IMR-90 (cell line): ENCODE measurements at places on chromosomes 11 and 22.

GRCh38 chr11:28461338-28461737 lies 353.1 kb downstream of the METTL15 start:
- DNase-seq, result peak; percentile 71

DNA sequence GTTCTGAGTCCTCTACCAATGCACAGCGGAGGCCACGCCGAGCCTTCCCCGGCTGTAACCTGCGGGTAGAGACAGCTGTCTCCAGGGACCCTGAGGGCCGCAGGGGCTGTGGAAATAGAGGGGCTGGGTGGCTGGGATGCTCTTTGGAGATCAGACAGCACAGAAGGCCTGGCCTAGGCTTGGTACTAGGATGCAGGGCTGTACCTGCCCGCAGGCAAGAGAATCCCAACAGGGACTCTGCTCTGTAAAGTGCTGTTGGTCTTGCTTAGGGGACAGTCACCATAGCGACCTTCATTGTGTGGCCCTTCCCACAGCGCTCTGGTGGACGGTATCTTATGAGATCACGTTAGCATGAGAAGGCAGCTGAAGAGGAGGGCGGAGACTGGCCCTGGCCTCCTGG lies 11.3 kb upstream of the KCNJ5 start:
- no peak for DNase-seq

- DNase-seq, result no peak
Measured at GRCh38 chr22:31431950-31432349, 32.5 kb downstream of the DRG1 start.

GRCh38 chr11:73347067-73347466 lies 29.1 kb upstream of the RELT start:
- DNase-seq, result no peak

DNA sequence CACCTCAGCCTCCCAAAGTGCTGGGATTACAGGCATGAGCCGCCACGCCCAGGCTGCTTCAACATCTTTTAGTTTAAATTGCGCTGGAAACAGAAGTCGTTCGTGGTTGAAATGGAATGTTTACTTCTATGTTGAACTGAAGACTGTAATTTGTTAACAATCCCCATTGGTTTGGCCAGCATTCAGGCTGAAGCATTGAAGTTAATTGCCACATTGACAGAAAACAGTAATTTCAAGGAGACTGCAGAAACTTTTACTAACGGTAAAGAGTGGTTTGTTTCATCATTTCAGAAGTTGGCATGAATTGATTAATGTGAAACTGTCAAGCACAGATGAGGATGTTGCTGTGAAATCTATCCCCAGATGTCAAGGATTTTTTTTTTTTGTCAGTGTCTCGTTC lies 14.2 kb downstream of the AP5B1 start:
- peak; percentile 6 for DNase-seq

DNA sequence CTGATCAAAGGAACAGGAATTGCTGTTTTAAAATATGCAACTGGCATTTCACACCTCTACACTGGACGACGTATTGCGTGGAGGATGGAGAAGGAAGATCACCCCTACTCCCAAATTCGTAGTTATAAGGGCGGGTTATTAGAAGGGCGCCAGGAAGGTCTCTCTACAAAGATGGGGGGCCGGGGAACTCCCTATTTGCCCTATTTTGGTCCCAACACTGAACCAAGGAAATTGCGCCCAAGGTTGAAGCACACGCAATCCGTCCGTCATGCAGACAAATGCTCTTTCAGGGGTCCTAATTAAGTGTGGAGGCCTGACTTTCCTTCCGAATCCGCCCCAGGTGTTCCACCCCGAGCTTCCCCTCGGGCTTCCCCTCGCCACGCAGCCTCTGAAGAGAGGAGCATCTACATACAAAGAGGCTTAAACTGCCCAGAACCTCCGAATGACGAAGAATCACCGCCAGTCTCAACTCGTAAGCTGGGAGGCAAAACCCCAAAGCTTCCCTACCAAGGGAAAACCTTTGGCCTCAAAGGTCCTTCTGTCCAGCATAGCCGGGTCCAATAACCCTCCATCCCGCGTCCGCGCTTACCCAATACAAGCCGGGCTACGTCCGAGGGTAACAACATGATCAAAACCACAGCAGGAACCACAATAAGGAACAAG lies 396 bp downstream of the NPAT start:
- no peak for DNase-seq

GRCh38 chr11:95088946-95089619 lies 563 bp upstream of the ENDOD1 start:
- DNase-seq, result no peak

- no peak for DNase-seq
Measured at GRCh38 chr11:13834463-13834862, 128.1 kb upstream of the SPON1 start.

- no peak for DNase-seq
Measured at GRCh38 chr22:34861787-34862186, 204.2 kb upstream of the ISX start.

DNA sequence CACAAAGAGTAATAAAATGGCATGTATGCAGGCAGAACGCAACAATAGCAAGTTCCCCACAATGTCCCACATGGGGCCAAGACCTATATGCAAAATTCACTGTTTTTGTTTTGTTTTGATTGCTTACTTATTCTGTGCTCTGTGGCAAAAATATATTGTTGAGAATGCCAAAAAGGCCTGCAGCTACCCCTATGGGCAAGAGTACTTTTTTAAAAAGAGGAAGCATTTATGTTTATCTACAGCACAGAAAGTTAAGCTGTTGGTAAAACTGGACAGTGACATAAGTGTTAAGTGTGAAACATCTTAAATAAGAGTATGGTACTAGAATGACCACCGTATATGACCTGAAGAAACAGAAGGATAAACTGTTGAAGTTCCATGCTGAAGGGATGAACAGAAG lies 301.9 kb upstream of the ZC3H12C start:
- no peak for DNase-seq

DNA sequence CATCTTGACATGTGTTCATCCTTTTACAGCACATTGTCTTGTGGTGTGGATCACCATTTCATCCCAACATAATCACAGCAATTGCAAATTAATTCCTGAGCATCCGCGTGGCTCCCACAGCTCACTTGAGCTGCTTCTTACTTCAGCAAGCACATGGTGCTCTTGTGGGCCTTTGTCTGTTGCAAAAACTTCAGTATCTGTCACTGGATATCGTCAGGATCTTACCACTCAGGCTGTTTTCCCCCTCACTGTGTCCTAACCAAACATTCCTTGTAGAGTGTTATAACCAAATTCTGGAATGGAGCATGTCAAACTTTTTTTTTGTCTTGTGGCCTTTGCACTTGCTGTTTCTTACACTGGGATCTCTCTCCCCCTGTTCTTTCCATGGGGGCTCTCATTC lies 683.1 kb upstream of the ARHGAP42 start:
- no peak for DNase-seq

GRCh38 chr22:45686004-45686403 lies 14.4 kb downstream of the ATXN10 start:
- DNase-seq, result peak; percentile 78

DNA sequence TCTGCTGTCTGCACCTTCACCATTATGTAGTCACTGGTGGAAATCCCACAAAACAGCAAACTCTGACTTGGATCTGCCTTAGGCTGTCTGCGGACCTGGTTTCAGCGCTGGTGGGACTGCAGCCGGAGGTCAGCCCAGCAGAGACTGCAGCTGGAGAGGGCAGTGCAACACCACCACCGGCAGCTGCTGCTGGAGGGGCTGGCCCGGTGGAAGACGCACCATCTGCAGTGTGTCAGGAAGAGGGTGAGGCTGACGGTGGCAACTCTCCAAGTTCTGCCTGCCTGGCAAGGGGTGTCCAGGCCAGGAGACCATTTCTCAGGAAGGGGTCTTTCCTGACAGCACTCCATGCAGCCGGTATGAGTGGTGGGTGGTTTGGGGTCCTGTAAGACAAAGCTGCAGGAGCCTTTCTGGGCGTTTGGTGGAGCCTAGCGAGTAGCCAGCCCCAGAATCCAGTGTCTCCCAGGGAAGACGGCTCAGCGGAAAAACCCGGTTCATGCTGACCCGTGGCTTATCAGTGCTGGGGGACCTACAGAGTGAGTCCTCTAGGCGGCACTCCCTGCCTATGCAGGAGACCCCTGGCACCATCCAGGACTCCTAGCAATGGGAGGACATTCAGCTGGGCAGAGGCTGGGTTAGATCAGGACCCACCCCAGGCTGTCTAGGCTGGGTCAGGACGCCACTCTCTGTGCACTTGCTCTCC lies 50.8 kb downstream of the PISD start:
- peak; percentile 50 for DNase-seq

DNA sequence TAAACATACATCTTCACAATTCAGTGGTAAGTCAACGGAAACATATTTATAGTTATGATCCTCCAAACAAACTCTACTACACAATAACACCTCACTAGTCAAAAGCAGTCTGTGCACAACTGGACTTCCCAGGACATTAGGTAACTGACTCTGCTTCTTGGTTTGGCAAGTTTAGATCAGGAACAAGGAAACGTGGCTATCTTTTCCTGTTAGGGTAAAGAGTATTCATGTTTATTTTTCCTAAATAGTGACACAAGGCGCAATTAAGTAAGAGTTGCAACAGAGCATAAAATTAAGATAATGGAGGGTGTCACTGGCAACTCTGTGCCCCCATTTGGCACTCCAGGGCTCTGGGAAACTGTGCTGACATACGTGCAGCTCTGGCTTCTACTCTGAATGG lies 70.2 kb upstream of the TP53AIP1 start:
- DNase-seq, result no peak

GRCh38 chr11:100640646-100641045 lies 46.4 kb upstream of the ARHGAP42 start:
- peak; percentile 30 for DNase-seq

- DNase-seq, result no peak
Measured at GRCh38 chr11:10918698-10919097, 60.8 kb upstream of the ZBED5 start.

GRCh38 chr22:35970616-35971455 lies 57.8 kb downstream of the RBFOX2 start:
- DNase-seq, result no peak

- DNase-seq, result peak; percentile 79
Measured at GRCh38 chr11:122803306-122803705, 35.0 kb upstream of the CRTAM start.

DNA sequence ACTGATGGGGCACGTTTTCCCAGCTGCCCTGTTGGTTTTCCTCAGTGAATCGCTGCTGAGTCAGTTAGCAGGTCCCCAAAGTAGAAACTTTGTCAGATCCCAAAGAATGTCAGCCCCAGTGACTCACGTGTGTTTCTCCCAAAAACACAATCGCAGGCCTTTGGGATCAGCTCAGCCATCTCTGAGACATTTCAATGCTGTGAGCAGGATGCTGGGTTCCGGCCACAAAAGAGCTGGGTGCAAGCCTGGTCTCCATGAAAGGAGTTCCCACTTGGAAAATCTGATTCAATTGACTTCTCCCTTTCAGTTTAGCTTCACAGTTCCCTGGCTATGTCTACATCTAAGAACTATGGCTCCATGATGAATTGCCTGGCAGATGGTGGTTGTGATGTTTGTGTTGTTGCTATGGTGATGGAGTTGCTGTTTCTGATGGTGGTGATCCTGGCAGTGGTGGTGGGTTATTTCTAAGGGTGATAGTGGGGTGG lies 28.0 kb downstream of the MYEOV start:
- peak; percentile 96 for DNase-seq

DNA sequence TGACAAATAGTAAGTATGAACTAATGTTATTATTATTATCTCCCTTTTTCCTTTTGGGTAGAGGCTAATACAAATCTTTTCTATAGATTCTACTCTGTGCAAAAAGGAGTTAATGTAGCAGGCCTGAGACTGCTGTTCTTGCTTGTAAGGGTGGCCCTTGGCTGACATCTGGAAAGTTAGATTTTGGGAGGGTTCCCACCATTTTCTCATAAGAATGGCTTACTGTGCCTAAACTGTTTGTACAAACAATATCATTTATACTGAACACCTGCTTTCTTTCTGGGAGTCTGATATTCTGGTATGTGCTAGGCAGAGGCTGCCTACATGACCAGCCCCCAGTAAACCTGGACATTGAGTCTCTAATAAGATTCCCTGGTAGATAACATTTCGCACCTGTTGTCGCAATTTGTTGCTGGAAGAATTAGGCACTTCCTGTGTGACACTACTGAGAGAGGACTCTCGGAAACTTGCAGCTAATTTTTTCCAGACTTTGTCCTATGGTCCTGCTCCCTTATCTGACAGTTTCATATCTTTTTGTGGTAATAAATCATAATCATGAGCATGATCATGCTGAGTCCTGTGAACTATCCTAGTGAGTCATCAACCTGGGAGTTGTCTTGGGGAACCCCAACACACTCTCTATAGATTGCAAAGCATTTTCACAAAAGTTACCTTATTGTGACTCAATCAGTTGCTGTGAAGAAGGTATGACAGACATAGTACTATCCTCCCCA lies 257.7 kb upstream of the CCDC90B start:
- no peak for DNase-seq

DNA sequence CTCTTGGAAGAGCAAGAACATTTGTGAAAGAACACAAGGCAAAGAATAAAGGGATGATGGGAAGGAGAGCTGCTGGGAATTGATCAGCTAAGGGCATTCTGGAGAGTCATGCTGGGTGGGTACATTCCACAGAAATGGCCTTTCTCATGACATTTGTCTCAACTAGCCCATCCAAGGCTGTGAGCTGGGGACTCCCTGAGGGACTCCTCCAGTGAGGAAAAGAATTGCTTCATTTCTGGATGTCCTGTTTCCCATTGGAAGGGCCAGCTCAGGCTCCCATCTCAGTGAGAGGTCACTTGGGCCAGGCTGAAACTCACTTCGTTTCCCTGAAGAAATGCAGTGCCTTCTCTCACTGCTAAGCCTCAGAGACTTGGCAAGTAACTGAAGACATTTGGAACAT lies 106.8 kb downstream of the CD44 start:
- no peak for DNase-seq

DNA sequence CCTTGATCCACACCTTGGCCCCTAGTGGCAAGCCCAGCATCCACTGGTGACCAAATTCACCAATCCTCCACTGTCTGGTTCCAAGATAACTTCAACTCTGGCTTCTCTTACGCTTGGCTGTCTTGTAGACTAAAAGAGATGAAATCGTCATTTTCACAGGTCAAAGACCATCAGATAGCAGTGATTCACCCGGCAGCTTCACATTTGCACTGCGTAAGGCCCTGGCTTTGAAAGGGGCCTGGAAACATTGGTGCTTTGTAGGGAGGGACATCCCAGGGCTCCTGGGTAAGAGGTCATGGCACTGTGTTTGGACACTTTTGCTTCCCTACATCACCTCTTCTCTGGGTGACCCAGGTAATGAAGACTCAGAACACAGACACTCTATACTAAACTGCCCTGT lies 30.1 kb upstream of the FADD start:
- peak; percentile 18 for DNase-seq

DNA sequence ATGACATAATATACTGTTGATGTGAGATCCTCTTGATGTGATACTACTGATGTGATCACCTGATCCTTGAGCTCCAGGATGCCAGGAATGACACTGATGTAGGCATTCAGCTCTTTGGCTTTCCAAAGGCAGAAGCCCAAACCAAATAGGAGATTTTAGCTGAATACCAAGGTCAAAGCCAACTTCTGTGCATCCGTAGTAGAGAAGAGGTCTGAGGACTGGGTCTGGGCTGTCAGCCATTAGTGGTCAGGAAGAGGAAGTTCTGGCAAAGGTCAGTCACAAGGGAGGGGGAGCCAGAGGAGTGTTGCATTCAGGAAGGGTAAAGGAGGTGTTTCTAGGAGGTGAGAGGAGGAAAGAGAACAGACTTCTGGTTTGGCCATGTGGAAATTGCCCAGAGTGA lies 53.4 kb upstream of the PARVG start:
- no peak for DNase-seq

GRCh38 chr11:13786688-13787087 lies 118.2 kb downstream of the FAR1 start:
- DNase-seq, result no peak

- DNase-seq, result no peak
Measured at GRCh38 chr11:42175203-42175602, 715.8 kb upstream of the LRRC4C start.
